Smooth muscle cell of the coronary artery (primary cell): ENCODE measurements at places on chromosomes 7 and 10. TPM values are rescaled to one million over a fixed set of nuclear protein-coding genes. Genes with fewer than 3 reads are reported as not detected.

The NEBL gene
- total RNA-seq: 0.12 and 0.90 TPM in 2 replicates

The ACSL5 gene
- total RNA-seq: 0.30 and 3.7 TPM in 2 replicates

The ANKRD61 gene
- 0.15 and 0.35 TPM in 2 replicates for total RNA-seq

The CDK1 gene
- 0.12 and 10.9 TPM in 2 replicates for total RNA-seq

The PRRT4 gene
- not detected in 2 replicates for total RNA-seq

The OR6V1 gene
- total RNA-seq: not detected in 2 replicates

The CYP26A1 gene
- 0.08 TPM in 1 of 2 replicates, not detected in the other for total RNA-seq
